ENCODE measurements at places on chromosomes 3 and 15. TPM values are rescaled to one million over a fixed set of nuclear protein-coding genes. Genes with fewer than 3 reads are reported as not detected.

Gene PAQR5
- total RNA-seq: 30.6 TPM

Gene FBN1
- total RNA-seq: 75.3 TPM

- no peak overlapping the region for H3K27ac ChIP-seq
- no peaks in the 10 kb centered on the region for H3K27me3 ChIP-seq
- DNase-seq: no peak
- no peaks in the 10 kb centered on the region for H3K4me1 ChIP-seq
- H3K36me3 ChIP-seq: no peaks in the 10 kb centered on the region
Observed at GRCh38 chr3:102301155-102301880, 133.5 kb upstream of the ZPLD1 start.

GRCh38 chr15:92915766-92916435, 15.8 kb downstream of the CHD2 start:
- no peak for DNase-seq
- peaks cover 13% of the 10 kb centered on the region for H3K36me3 ChIP-seq
- H3K27me3 ChIP-seq: no peaks in the 10 kb centered on the region
- no peak overlapping the region for H3K4me3 ChIP-seq
- peak overlapping the region; percentile 63 for H3K27ac ChIP-seq

DNA sequence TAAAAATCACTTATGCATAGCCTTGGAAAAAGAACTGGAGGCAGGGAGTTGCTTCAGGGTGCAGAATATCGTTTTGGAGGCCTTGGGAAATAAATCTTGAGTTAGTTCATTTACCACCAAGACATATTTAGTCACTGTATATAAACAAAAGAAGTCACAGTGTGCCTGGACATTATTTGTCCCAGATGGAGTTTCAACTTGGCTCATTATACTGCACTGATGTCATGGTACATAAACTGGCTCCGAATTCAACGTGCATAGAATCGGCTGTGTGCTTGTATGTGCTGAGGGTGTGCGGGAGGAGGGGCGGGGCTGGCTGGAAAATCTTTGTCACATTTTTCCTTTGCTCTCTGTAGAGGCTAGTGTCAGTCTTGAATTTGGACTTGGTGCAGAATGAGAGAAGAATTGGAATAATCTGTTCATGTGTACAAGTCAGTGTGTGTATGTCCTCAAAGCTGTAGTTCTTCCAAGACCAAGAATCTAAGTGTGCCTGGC, 86.6 kb downstream of the FNDC3B start:
- H3K27me3 ChIP-seq: no peaks in the 10 kb centered on the region
- DNase-seq: peak; percentile 56
- peak overlapping the region; percentile 66 for H3K27ac ChIP-seq
- H3K36me3 ChIP-seq: no peaks in the 10 kb centered on the region
- no peak overlapping the region for H3K4me3 ChIP-seq

GRCh38 chr15:85832394-85832793, 37.7 kb upstream of the KLHL25 start:
- no peak overlapping the region for H3K27ac ChIP-seq
- no peak for DNase-seq
- no peaks in the 10 kb centered on the region for H3K27me3 ChIP-seq
- no peaks in the 10 kb centered on the region for H3K36me3 ChIP-seq

GRCh38 chr3:55812394-55813013, 325.4 kb upstream of the WNT5A start:
- no peaks in the 10 kb centered on the region for H3K36me3 ChIP-seq
- H3K27ac ChIP-seq: peak overlapping the region; percentile 67
- no peaks in the 10 kb centered on the region for H3K27me3 ChIP-seq
- H3K4me3 ChIP-seq: no peak overlapping the region

DNA sequence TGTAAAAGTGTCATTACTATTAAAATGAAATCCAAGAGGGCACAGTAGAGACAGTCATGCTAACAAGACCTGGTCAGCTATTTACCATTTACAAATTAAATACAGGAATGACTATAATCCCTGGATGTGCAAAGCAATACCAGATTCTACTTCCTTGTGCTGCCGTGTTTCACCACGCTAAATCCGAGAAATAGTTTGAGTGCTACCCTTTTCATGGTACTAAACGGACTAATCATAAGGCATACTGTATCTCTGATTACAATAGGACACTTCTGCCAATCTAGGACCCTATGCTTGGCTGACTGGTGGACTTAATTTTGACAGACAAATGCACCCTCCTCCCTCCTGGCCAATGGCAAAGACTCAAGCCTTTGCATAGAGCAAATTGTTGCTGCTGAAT, 63.0 kb upstream of the NR2F2 start:
- H3K27ac ChIP-seq: no peak overlapping the region
- DNase-seq: no peak
- H3K4me3 ChIP-seq: no peak overlapping the region
- peaks cover 15% of the 10 kb centered on the region for H3K4me1 ChIP-seq
- no peaks in the 10 kb centered on the region for H3K27me3 ChIP-seq

All from lower lobe of right lung (tissue), 2 donors.